ENCODE measurements at places on chromosomes 7 and 10.

- DNase-seq = no peak
Measured at GRCh38 chr10:68302503-68302823, 29.4 kb upstream of the HNRNPH3 start.

DNA sequence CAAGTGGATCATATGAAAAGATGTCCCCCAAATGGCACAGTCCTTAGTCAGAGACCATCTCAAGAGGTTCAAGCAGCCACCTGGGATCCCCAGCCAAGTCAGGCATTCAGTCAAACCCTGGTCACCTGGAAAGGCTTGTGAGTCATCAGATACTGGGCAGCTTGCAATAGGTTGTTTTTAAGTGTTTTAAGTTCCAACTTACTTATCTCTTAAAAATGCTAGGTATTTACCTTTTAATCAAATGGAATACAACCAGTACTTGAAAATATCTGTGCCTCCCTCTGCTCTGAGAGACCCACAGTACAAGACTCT is 262.2 kb downstream of the WDR11 start:
- DNase-seq = no peak

- no peak for DNase-seq
Measured at GRCh38 chr10:14592566-14592965, 182.1 kb downstream of the FAM107B start.

DNA sequence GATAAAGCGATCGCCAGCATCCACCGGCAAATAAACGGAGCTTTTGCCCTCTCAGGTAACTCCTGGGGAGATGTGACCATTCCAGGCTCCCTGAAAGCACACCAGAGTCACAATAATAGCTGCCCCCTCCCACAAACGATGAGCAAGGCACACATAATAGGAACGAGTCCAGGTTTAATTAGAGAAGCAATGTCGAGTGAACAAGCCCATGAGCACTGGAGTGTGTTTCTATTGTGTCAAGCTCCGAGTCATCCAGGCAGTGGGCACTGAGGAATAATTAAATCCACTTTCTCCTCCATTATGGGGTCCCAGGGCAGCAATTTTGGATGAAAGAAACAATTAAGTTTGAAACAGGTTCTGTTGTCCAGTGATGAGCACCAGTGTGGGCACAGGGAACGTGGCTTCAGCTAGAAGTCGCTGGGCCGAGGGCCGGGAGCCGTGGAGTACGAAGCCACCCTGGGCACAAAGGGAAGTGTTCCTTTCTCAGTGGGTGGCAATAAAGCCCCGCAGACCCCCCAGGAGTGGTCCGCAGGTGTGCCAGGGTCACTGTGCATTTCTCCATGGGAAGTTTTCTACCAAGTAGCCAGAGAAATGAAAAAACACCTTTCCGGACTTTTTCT is 12.0 kb downstream of the PNLIPRP2 start:
- no peak for DNase-seq

DNA sequence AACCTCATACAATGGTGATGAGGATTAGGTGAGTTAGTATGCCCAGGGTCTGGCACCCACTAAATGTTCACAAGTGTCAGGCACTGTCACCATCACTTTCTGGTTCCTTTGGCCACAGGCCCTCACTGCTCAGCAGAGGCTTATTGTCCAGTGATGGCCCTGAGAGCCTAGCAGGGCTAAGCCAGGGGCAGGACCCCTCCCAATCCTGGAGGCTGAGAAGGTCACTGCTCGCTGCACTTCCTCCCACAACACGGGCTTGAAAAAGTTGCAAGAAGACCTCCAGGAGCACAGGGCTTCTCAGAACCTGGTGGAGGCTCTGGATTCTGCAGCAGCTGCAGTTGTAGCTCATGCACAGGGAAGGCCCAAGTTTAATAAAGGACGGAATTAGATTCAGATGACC is 48.1 kb downstream of the DRGX start:
- DNase-seq = no peak

GRCh38 chr7:157544980-157545680 is 208.3 kb downstream of the DNAJB6 start:
- no peak for DNase-seq

GRCh38 chr7:100155553-100156317 is 2.8 kb downstream of the TRAPPC14 start:
- no peak for DNase-seq

- peak; percentile 39 for DNase-seq
Measured at GRCh38 chr7:70040970-70041766, 442.9 kb downstream of the AUTS2 start.

DNA sequence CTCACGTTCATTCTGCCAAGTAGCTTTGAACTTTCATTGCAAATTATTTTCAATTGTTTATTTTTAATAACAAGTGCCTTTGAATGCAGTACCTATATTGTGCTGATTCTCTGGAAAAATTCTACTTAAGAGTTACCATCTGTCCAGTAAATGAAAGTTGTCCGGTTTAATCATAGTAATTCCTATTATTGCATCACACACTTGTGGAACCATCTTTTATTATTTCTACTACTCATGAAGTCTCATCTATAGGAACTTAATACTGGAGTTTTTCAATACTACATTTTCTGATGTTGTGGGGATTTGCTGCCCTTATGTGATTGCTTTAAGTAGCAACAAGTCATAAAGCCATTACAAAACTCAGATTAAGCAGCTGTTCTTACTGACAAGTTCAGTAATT is 16.5 kb upstream of the SKAP2 start:
- DNase-seq = no peak

DNA sequence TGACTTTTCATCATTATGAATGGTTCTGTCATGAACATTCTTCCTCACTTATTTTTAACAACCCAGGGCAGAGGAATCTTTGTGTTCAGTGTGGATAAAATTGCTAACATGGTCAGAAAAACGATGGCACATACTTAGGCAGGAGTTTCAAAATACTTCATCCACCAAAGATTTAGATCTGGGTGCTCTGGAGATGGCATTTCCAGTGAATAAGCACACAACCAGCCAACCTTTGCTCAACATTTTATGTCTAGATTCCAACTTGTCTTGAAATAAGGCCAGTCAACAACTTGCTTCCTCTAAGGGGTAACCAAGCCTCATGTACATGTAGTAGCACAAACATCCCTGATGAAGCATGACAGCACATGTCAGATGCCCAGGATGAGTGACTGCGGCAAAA is 33.4 kb upstream of the ADRB1 start:
- no peak for DNase-seq

GRCh38 chr7:82715344-82715743 is 271.8 kb upstream of the CACNA2D1 start:
- no peak for DNase-seq

- DNase-seq = peak; percentile 60
Measured at GRCh38 chr10:80443531-80443974, 10.6 kb upstream of the TSPAN14 start.

DNA sequence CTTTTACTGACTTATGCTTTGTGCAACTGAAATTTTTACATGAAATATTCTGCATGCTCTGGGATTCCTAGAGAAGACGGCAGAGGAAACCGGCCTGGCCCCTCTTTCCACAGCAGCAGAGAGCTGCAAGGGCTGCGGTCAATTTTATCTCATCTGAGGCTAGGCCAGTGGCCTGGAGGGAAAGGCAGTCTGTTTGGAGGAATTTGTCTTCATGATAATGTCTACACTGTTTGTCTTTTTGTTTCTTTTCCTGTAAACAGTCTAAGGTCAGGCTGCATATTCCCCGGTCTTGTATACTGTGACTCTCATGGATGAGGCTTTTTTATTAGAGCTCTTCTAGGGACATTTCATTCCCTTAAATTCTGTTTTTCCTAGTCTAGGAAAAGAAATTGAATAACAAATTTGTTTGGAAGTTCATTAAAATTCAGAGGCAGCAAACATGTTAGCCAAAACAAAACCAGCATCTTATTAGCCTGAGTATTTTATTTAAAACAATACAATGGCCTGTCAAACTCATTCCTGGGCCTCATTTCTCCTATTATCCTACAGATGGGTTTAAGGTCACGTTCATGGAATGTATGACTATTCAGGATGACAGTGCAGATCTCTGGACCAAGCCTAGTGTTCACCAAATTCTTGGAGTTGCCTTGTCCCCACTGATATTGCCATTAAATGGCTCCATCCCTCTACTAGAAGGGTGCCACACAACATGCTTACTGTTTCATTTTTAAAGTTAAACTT is 26.4 kb downstream of the LAMB4 start:
- no peak for DNase-seq

GRCh38 chr7:76037310-76037709 is 10.5 kb downstream of the STYXL1 start:
- DNase-seq = no peak

DNA sequence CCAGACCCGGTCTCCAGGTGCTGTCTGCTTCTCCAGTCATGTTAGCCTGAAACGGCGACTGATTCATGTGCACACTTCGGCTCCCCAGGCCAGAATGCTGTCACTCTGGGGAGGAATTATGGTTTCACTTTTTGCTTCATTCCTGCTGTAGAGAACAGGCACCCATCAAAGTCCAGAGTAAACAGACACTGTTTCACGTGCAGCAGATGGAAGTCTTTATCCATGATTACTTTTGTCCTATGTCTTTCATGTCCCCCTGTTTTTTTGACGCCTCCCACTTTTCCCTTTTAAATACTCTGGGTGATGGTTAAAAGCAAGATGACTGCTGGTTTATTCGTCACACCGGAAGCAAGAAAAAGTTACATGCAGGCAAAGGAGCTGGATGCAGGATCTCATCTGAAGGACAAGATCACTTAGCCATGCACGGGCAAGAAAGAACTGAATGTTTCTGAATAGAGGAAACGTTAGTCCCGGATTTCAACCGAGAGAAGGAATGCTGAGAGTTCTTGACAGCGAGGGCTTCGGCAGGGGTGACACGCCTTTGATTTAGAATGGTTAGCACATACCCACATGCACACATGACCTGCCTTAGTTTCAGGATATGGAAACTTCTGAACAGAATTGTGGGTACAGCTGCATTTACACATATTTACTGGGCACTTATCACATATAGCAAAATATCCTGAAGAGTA is 250.0 kb upstream of the KLF6 start:
- peak; percentile 53 for DNase-seq

DNA sequence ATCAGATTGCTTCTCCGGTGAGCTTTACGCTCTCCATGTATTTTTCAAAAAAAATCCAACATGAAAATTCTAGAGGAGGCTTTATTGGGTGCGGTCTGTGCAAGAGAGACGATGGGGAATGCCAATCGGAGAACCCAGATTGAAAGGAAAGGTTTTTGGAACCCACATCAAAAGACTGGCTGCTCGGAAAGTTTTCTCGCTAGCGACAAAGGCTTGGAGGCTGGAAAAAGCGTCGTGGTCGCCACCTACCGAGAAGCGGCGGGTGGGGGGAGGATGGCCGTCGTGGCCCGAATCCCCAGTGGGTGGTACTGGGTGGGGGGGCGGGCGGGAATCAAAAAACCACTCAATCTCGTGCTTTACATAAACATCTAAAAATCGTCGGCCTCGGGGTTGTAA is 1.1 kb upstream of the GTF2I start:
- peak; percentile 57 for DNase-seq

DNA sequence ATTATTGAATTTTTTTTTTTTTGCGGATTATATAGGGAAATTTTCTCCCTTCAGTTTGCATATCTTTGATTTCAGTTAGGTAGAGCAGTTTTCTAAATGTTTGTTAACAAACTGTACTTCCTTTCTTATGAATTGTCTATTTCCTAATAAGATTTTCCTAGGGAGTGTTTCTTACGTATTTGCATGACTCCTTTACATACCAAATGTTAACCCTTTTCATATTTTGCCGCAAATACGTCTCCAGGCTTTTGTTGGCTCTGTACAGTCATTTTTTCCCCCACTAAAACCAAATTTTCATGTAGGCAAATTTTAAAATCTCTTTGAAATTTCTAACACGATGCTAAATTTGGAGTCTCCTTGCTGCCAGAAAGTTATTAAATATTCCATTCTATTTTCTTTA is 1.9 kb upstream of the FRAT2 start:
- no peak for DNase-seq

DNA sequence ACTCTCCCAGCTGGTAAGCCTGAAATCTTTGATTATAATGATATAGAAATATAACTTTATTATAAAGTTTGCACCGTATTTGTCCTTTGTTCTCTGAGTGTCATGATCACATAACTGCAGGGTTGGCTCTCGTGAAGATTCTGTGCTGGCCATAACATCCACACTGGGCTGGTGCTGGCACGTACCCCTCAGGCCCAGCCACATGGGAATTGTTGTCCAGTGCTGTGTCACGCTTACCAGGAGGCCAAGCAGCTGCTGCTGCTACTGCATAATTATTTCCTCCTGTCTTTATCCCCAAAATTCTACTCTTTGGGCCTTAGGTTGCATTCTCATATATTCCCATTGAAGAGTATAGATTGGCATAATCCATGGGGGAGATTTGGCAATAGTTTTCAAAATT is 20.8 kb upstream of the UCN3 start:
- DNase-seq = no peak

DNA sequence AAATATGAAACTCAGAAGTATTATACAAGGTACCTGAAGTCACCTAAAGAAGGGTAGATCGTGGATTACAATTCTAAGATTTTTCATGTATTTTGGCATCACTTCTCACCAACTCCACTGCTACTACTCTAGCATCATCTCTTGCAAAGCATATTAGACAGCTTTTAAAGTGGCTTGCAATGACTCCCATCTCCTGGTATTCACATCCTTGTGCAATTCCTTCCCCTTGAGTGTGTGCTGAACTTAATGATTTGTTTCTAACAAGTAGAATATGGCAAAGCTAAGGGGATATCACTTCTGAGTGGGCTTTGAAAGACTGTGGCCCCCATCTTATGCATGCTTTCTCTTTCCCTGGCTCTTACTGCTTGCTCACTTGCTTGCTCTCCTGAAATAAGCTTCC is 280.2 kb downstream of the SNX13 start:
- no peak for DNase-seq

- no peak for DNase-seq
Measured at GRCh38 chr10:118457824-118458428, 115.8 kb upstream of the FAM204A start.

DNA sequence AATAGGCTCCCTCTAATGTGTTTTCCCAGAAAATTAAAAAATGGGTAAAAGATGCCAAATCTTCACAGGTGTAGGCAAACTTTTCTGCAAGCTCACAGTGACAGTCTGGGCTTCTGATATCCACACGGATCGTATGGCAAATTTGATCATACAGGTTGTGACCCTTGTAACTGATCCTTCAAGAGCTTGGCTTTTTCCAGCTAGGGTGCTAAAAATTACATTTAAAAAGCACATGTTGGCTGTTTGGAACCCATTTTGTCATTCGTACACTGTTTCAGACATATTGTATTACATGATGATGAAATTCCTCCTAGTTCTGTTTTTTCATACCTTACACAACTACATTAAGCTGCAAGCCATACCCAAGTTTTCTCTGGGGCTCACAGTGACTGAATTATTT is 138.7 kb downstream of the GFRA1 start:
- DNase-seq = no peak

- no peak for DNase-seq
Measured at GRCh38 chr7:130149281-130150139, 55.7 kb downstream of the TMEM209 start.

DNA sequence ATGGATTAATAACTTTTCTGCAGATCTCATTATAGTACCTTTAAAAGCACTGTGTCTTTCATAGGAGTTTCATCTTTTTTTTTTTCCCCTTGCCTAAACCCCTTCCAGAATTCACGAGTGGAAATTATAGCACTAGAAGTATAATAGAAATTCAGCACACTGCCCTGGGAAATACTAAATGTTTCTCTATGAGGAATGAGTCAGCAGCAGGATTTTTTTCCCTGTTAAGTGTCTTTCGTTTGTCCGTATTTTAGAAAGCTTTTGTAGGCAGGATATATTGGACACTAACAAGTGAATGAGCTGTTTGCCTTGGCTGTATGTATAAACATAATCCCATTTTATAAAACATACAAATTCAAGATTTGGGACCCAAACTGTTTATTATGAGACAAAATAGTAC is 105.8 kb downstream of the EXOC4 start:
- DNase-seq = no peak

- DNase-seq = peak; percentile 94
Measured at GRCh38 chr10:73908853-73909539, 1.9 kb upstream of the PLAU start.

Data from common myeloid progenitor, CD34-positive (primary cell).